ENCODE measurements at places on chromosomes 5 and 9. TPM values are rescaled to one million over a fixed set of nuclear protein-coding genes. Genes with fewer than 3 reads are reported as not detected.
A peak's percentile ranks its signal among the peaks of the same experiment; 100 is the strongest.

- no peak for DNase-seq
Measured at GRCh38 chr5:172939611-172940267, 19.5 kb upstream of the RPL26L1 start.

DNA sequence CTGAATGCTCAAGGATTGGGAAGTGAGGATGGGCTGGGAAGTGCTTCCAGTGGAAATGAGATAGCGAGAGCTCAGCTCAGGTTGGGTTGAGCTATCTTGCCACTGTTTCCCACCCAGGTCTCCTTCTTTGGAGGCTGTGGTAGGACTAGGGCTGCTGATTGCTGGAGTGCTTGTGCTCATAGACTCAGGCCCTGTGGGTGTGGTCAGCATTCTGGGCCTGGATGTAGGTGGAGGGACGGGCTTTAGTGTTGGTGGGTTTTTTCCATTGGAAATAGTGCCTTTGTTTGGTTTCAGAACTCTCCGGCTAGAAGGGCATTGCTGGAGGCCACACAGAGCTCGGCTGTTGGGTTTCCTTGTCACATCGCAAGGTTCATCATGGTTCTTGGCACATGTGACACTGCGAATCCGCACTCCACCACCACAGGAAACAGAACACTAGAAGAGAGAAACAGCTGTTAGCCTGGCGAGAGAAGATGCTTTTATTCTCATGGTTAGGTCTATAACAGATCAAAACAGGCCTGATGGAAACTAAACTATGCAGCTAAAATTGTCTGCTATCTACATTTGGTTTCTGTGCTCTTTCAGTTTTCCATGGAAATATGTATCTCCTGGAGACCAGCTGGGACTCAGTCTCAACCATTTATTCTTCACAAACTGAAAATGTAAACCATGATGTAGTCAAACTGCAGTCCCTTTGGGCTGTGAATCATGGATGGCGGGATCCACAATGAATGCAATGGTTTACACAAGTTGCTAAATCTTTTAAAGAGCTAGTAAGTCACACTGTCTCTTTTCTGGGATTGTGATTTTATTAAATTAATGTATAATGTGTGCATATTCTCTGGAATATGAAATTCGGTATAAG lies 136.2 kb downstream of the TARS1 start:
- DNase-seq: no peak

DNA sequence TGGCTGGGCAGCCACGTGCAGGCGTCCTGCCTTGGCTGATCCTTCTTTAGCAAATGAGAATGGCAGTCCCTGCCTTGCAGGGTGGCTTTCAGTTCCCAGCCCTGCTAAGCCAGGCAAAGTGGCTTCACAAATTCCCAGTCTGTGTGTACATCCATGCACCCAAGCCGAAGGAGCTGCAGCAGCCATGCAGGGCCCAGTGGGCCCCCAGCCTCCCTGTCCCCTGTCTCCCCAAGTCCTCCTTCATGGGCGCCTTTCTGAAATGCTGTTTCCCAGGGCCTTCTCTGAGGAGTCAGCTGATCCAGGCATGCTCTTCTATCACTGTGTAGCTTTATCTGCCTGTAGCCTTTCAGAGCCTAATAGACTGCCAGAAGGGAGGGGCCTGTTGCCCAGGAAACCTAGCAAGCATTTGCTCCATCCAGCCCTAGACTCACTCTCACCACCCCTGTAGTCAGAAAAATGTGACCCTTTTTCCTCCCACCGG lies 47.4 kb upstream of the SHC3 start:
- DNase-seq: no peak

- DNase-seq: no peak
Measured at GRCh38 chr5:87754009-87754757, 341.5 kb upstream of the CCNH start.

DNA sequence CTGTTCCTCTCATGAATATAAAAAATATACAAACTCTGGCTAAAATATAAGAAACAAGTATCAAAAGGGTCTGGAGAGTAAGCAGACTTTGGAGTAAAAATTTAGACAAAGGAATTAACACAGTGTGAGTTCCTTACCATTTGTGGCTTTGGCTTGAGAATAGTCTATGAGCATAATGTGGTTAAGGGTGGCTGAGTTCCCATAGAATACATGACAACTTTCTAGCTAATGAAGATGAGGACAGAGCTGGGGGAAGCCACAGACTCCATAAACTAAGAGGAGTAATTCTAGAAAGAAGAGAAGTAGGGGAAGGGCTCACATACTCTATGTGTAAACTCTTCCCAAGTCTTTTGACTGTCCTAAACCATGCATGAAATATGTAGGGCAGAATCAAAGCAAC lies 79.4 kb downstream of the CAAP1 start:
- no peak for DNase-seq

DNA sequence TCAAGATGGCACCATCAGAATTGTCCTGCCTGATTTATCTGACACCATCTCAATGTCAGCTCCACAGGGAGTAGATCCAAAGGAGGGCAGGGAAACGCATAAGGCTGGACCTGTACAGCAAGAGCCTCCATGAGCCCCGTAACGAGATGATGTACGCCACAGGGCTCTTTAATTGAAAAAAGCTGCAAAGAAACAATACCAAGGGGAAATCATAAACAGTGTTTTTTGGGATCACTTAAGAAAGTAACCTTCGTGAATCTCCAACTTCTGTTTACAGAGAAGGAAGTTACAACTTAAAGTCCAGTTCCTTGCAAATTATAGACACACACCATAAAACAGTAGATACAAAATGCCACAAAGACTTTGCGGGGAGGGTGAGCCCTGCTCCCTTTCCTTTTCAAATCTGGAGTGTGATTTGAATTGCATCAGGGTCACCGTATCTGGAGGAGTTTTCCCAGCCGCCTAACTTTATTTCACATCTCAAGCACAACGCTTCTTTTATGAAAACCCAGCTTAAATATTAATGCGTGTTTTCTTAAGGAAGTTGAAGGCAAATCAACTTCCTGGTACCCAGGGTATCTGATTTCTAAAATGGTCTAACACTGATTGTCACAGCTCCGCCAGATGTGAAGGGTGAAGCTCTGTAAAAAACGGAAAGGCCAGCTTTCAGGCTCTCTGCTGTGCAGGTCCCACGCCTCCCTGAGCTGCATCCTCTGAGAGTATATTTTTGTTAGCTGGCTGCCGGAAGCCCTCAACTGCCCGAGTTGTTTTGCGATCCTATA lies 88.9 kb downstream of the EBF1 start:
- no peak for DNase-seq

GRCh38 chr5:132473019-132473531 lies 17.5 kb downstream of the IRF1 start:
- peak; percentile 75 for DNase-seq

DNA sequence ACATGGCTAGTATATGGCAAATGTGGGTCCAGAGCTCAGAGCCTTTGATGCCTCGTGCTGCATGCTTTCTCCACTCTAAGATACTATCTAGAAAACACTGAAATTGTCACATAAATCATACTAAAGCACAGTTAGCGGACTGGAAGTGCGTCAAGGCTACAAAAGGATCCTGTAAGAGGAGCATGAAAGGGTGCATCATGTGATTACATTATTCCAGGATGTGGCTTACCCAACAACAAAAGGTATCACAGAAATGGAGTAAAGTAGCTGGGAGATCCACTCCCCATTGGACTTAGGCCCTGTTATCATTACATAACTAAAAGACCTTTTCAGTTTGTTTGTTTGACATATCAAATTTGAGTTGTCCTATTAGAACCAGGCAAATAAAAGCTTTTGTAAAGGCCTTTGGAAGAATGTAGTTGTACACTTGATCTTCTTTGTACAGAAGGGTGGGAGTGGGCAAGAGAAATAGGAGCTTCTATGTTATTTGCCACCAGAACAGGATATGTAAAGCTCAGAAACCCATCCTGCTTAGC lies 6.9 kb downstream of the SLC31A1 start:
- no peak for DNase-seq

- no peak for DNase-seq
Measured at GRCh38 chr5:71907608-71908145, 188.6 kb downstream of the CARTPT start.

DNA sequence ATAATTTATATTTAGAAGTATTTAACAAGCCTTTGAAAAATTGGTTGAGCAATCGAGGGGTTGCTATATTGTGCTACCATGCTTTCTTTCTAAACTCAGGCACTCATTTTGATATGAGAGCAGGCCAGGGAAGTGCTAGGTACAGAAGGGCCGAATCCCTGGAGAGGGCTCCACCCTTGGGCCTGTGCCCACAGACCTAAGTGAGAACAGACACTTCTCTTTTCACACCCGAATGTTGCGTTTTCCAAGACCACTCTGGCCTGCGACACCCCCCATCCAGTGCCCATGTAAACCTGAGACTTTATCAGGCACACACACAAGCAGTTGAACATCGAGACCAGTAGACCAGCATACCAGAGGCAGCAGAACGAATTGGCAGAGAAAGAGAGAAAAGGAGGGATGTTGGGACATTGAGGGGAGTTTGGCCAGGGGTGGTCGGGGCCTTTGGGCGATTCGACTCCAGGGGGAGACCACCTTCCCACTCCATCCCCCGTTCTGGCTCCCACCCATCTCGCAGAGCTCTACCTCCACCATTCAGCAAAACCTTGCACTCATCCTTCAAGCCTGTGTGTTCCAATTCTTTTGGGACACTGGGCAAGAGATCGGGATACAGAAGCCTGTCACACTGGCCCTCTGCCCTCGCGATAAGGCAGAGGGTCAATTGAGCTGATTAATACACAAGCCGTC lies 134.8 kb downstream of the FBXO4 start:
- DNase-seq: no peak

GRCh38 chr9:13100914-13101572 lies 178.4 kb downstream of the MPDZ start:
- DNase-seq: no peak

DNA sequence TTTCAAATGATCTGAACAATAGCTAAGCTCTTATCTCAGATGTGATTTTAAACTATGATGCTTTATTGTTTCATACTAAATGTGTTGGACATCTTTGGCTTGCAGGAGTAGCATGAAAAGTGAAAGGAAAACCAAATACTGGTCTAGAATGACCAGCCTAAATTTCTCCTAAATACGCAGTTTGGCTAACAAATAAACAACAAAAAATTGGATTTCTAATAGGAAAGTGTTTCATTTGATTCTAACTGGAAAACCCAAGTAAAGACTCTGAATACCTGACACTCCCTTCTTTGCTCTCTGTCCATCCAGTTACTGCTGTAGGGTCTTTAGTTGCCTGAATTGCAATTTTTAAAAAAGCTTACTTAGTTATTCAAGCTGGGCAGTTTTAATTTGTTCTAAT lies 111.7 kb upstream of the ACOT12 start:
- no peak for DNase-seq

- DNase-seq: no peak
Measured at GRCh38 chr9:77469515-77470231, 178.4 kb downstream of the GNA14 start.

- peak; percentile 22 for DNase-seq
Measured at GRCh38 chr5:140672455-140673186, 755 bp downstream of the DND1 start.

DNA sequence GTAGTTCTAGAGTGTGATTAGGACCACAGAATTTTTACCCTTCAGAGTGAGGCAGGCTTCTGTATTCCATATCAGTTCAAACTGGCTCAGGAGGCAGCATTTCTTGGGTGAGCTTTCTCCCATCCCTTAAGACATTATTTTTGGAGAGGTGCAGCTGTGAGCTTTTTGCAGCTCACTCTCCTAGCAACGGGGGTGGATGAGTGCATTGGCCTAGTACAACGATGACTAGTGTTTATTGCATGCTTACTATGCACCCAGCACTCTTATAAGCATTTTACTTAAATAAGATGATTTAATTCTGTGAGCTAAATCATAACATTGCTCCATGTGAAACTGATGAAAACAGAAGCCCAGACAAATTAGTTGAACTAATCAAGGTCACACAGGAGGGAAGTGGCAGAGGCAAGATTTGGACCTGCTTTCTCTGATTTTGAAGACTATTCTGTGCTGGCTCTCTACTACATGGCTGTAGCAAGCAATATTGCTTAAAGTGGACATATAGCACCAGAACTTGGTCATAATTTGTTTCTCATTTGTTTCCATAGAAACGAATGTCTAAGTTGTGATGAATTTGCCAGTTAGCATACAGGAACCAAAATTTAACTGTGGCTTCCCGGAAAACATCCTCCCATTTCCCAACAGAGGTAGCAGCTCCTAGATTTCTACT lies 372.1 kb upstream of the RIOK2 start:
- no peak for DNase-seq

DNA sequence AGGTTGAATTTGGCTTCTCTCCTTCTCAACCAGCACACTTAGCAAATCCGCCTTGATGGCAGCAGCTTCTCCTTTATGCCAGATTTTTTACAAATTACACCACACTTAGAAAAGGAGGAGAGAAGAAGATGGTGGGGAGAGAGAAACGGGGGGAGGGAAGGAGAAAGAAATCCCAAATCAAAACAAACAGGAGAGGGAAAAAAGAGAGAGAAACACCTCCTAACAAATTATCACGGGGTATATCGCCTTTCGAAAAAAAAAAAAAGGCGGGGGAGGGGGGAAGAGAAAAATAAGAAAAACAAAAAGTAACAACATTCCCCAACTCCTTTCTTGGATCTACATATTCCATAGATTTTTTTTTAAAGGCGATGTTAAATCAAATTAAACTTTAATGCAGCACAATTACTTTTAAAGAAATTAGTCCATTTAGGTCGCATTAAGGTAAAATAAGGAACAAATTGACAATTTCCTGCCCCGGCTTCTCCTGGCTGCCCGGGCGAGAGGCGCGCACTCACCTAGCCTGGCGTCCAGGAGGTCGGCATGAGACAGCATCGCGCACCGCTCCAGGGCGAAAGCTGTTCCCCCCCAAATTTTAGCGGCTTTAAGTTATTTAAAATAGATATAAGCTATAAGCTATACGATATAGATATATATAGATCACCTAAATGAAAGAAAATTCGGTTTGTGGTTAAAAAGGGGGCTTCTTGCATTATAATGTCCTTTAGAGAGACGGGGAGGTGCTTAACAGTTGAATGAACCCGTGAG lies at the start of gene OTP:
Gene OTP (minus strand): TSS at position 716 of the 765 bp plus-strand sequence. CDS start 164 bp downstream, at position 552.
- DNase-seq: no peak

P4HA2 gene
- 8.1 TPM for total RNA-seq

TEX48 gene
- 0.80 TPM for total RNA-seq

EPB41L4A gene
- total RNA-seq: not detected

MYOZ3 gene
- total RNA-seq: 0.16 TPM

PCDHB12 gene
- total RNA-seq: not detected

CDX1 gene
- not detected for total RNA-seq

FAM114A2 gene
- 24.8 TPM for total RNA-seq

BTNL3 gene
- not detected for total RNA-seq

KYAT1 gene
- total RNA-seq: 7.4 TPM

PTGES gene
- total RNA-seq: 0.21 TPM
